NCI-H1930 (cell line): ENCODE measurements at places on chromosomes 7 and 10.

- DNase-seq: no peak
These were observed 3.2 kb downstream of the C10orf105 start for GRCh38 chr10:71716426-71716825.

- no peak for DNase-seq
These were observed 22.5 kb upstream of the MGAM2 start for GRCh38 chr7:142089035-142089434.

GRCh38 chr10:124328477-124329220, 90.1 kb downstream of the OAT start:
- DNase-seq: no peak

- no peak for DNase-seq
These were observed 21.2 kb downstream of the FIGNL1 start for GRCh38 chr7:50428911-50429310.

DNA sequence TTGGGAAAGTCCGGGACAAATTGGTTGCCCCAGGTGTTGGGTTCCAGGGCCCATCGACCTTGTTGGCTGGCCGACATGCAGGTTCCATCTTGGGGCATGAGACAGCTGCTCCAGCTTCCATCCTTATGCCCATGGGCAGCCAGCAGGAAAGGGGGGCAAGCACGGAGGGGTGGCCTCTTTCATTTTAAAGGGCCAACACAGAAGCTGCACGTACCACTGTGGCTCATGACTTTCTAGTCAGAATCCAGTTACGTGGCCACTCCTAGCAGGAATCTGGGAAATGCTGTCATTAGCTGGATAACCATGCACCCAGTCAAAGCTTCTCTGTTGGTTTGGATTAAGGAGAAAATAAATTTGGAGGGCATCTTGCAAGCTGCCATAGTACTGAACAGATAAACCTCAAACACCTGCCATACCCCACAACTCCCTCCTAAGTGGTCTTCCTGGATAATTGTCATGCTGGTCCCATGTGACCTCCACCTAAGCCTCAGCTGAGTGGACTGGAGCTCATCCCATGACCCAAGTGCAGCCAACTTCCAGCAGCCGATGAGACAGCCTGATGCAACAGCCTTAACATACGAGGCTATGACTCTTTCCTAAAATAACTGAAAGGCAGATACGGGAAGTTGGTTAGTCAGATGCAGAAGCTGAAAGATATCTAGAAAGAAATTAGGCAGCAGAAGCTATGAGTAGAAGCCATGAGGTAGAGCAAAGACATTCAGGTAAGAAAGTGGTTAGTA, 21.4 kb upstream of the GSDME start:
- DNase-seq: no peak
